IMR-90 (cell line): ENCODE measurements at places on chromosomes 6 and 20.

- DNase-seq: no peak
- no peak overlapping the region for H3K27ac ChIP-seq
- no peaks in the 10 kb centered on the region for H3K4me1 ChIP-seq
- H3K36me3 ChIP-seq: no peaks in the 10 kb centered on the region
Observed at GRCh38 chr6:123529843-123530242, 106.9 kb downstream of the TRDN start.

GRCh38 chr6:41092421-41093140 is 19.8 kb downstream of the NFYA start:
- peaks cover 50% of the 10 kb centered on the region for H3K36me3 ChIP-seq
- no peak overlapping the region for H3K4me3 ChIP-seq
- H3K4me1 ChIP-seq: peaks cover 5% of the 10 kb centered on the region
- no peak overlapping the region for H3K27ac ChIP-seq
- no peaks in the 10 kb centered on the region for H3K27me3 ChIP-seq

- H3K36me3 ChIP-seq: no peaks in the 10 kb centered on the region
- peaks cover 14% of the 10 kb centered on the region for H3K27me3 ChIP-seq
- peaks cover 12% of the 10 kb centered on the region for H3K4me1 ChIP-seq
- H3K4me3 ChIP-seq: no peak overlapping the region
Observed at GRCh38 chr6:149884215-149884614, 13.7 kb downstream of the RAET1E start.

DNA sequence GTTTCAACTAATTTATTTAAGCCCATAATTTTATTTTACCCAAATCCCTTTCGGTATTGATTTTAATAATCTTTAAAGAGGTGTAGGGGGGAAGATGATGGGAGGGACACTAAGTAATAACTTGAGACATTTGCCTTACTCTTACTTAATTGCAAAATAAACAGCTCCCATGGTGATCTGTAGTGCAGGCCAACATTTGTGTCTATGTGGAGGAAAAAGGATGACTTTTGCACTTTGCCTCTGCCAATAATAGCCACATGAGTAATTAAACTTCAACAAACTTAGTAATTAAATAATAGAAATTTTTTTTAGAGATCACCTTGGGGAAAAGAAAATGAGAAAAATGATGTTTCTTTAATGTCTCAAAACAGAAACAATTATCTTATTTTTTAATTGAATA is 29.9 kb upstream of the CD2AP start:
- no peak for DNase-seq
- H3K36me3 ChIP-seq: no peaks in the 10 kb centered on the region
- H3K27ac ChIP-seq: no peak overlapping the region
- H3K4me3 ChIP-seq: no peak overlapping the region
- H3K27me3 ChIP-seq: no peaks in the 10 kb centered on the region
